Activated CD4-positive, CD25-positive, alpha-beta regulatory T cell (primary cell): ENCODE measurements at places on chromosomes 11 and 22.

- no peak for DNase-seq
Measured at GRCh38 chr22:39236321-39237317, 8.2 kb downstream of the PDGFB start.

DNA sequence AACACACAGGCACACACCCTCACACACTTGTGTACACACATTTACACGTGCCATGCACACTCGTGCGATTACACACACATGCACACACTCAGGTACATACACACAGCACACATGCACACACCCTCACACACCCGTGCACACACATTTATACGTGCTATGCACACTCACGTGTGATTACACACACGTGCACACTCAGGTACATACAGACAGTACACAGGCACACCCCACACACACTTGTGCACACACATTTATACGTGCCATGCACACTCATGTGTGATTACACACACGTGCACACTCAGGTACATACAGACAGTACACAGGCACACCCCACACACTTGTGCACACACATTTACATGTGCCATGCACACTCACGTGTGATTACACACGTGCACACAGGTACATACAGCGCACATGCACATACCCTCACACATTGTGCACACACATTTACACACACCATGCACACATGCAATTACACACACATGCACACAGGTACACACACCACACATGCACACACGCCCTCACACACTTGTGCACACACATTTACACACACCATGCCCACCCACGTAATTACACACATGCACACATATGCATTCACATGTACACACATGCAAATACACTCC is 4.6 kb downstream of the IFITM10 start:
- no peak for DNase-seq

DNA sequence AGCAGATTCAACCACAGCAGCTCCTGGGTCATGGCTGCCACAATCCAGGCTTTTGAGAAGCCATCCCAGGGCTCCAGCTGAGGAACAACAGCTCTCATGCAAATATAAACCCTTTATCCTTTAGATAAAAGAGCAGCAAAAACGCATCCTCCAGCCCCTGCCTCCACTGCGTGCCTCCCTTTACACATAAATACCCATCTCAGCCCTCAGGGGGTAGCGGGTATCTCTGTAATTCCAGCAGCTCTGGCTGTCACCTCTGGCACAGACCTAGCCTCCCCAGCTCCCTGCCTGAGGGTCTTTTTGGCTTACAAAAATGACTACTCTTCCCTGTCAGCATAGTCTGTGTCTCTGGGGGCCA is 21.6 kb downstream of the LMO1 start:
- DNase-seq = no peak

DNA sequence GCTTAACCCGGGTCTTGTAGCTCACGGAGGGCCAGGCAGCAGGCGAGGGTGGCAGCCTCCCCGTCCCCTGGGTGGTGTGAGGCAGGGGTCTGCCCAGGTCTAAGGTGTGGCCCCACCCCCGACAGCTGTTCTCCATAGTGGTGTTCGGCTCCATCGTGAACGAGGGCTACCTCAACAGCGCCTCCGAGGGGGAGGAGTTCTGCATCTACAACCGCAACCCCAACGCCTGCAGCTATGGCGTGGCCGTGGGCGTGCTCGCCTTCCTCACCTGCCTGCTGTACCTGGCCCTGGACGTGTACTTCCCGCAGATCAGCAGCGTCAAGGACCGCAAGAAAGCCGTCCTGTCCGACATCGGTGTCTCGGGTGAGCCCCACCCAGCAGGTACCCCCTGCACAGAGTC is 24.4 kb downstream of the SYNGR1 start:
- no peak for DNase-seq

GRCh38 chr11:121577106-121577848 is 124.5 kb upstream of the SORL1-AS1 start:
- no peak for DNase-seq

DNA sequence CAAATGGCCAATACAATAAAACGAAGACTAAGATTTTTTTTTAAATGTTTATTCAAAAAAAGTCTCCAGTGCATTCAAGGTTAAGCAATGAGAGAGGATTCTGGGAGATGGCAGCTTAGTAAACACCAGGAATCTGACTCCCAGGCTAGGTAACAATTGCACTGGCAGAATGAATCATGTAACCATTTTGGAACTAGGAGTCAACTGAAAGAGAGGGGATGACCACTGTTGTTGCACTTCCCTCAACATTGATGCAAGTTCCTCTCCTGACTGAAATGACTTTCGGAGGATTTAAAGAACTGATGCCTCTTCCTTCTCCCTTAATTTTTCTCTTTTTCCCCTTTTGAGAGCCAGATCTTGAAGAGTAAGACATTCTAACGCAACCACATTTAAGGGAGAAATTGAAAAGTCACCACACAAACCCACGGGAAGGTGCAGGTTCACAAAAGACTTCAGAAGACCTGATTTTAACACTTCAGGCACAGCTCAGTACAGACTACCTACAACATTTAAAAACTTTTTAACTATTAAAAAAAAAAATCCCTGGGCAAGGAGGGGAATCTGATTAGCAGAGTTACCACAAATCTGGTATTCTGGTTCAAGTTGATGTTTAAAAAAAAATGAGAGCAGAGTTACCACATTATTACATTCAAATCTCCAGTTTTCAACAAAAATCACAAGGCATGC is 56.8 kb downstream of the FCHSD2 start:
- no peak for DNase-seq

DNA sequence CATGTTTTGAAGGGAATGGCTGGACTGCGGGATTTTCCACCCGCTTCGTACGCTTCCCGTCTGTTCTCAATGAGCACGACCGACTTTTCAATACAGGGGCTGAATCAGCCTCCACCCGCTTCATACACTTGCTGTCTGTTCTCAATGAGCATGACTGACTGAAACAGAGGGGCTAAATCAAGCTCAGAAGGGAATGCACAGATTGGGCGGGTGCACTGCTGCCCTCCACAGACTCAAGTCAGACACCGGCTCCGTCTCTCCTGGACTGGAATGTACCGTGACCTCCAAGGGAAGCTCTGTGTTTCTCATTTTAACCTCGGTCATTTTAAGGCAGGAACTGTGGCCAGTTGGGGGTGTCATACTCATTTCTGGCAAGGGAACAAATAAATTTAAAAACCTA is 48.5 kb downstream of the BRD1 start:
- DNase-seq = no peak

DNA sequence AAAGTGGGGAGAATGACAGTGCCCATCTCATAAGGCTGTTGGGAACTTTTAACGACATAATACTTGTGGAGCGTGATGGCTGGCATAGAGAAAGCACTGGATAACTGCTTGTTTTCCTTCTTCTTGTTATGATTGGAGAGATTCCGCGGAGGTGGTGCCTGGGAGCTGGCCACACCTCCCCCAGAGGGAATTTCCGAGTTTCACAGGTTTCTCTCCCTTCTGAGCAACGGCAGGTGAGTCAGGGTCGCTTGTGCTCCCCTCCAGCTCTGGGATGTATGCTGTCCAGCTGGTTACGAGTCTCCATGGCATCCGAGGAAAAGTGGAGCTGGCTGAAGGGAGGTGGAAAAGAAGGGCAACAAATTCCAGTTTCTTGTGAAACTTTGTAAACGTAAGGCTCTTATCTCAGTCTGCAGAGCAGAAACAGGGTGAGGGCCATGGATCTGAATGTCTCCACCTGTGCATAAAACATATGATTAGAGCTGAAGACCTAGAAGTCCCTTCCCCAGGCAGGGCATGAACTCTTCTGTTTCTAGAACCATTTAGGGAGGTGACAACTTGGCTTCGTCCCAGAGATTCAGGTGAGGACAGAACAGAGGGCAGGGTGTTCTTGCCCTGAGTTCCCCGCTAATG is 10.0 kb upstream of the PLET1 start:
- no peak for DNase-seq
